Stimulated activated CD8-positive, alpha-beta memory T cell treated with anti-CD3 and anti-CD28 coated beads, Interleukin-12 subunit alpha, Interleukin-12 subunit beta, amount 100 ng/mL, for 4 hours (primary cell): ENCODE measurements at places on chromosomes 5 and 9.

- DNase-seq, result no peak
Observed at GRCh38 chr5:52863715-52864290, 76.1 kb downstream of the ITGA1 start.

GRCh38 chr5:175306381-175306780 lies 137.6 kb downstream of the DRD1 start:
- DNase-seq, result no peak

DNA sequence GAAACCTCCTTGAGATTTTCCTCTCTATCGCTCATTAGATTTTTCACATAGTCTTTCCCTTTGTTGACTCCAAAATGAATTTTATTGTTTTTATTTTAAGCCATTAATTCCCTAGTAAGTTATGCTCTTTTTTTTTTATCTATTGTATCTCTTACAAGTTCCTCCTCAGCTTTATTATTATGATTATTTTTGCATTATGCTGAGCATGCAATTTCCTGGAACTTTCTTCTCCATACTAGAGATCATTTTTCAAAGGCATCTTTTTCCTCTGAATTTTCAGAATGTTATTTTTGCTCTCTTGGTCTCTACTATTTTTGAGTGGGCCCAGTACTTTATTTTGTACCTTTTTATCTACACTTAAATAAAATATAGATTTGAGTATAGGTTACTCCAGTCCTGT lies 376.6 kb upstream of the SEMA6A start:
- DNase-seq, result no peak

GRCh38 chr5:68762201-68762600 lies 331.6 kb upstream of the SLC30A5 start:
- no peak for DNase-seq

- no peak for DNase-seq
Observed at GRCh38 chr5:137209232-137209809, 289.8 kb downstream of the SPOCK1 start.

- no peak for DNase-seq
Observed at GRCh38 chr9:14080959-14081542, 232.9 kb downstream of the NFIB start.

DNA sequence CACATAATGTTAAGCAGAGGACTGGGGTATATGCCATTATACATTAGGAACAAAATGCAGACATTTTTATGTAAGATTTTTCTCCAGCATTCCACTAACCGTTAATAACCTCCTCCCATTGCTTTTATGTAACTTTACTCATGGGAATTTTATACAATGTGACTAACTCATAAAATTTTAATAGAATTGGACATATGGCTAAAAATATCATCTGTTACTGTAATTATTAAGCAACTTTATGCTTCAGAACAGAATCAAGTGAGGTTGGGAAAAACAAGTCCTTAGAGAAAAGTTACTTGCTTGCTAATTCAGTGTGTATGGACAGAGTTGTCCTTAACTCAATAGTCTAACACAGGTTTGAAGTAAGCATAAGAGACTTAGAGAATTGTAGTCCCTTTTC lies 54.8 kb upstream of the PCSK1 start:
- DNase-seq, result no peak

DNA sequence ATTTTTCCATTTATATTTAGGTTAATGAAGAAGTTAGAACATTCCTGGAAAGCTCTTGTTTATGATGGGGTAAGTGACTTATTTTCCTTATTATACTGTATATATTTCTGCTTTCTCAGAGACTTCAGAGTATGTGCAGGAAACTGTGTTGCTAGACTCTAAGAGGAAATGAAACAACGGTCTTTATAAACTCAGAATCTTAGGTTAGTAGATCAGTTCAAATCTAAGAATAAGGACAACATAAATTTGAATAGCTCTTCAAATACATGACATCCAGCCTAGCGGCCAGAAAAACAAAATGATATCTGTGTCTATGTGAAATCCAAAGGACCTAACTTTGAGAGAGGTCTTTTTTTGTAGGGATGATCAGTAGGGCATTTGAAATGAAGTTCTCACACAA lies 94.3 kb downstream of the PRKACG start:
- DNase-seq, result no peak

- no peak for DNase-seq
Observed at GRCh38 chr9:126001581-126002225, 254.5 kb downstream of the PBX3 start.

- no peak for DNase-seq
Observed at GRCh38 chr9:90987566-90987965, 185.9 kb downstream of the SYK start.

DNA sequence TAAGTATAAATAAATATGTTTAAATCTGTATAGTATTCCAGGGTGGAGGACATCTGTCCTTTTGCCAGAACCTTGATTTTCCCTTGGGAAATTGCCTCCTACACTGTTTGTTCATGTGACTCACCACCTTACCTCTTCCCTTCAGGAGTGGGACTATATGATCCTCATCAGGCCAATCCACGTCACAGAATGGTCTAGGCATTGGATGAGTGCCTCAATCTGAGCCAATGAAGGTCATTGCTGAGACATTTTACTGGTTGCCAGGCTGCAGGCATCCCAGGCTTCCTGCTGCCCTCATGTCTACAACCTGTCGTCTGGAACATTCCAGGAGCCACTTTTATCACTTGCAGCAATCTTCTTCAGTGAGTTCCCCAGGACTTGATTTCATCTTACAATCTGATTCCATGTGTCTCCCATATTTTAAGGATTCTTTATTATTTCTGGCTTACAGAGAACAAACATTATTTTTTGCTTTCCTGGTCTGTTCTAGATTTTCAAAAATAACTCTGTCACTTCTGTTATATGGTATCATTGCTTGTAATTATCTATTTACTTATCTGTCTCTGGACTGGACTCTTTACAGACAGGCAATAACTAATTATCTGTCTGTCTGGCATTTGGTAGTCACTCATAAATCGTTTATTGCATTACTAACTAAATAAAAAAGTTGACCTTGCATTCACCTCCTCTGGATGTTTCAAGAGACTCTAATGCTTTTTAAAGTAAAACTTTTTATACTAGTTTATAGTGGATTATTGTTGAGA lies 107.3 kb upstream of the APC start:
- DNase-seq, result no peak

DNA sequence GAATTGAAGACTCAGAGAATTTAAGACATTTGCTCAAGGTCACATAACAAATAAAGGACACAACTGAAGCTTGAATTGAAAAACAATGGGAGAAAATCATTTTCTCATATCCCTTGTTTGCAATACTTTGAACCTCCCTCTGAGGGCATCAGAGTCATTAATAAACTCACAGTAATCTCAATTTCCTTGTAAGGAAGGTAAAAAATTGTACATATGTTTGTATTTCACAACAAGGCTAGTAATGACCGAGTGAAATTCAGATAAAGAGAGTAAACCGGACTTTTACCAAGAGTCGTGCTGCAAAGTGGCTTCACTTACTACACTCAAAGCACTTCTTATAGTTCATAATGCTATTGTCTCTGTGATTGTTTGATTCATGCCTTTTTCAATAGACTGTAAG lies 665.0 kb downstream of the NR2F1-AS1 start:
- DNase-seq, result no peak

GRCh38 chr9:128316421-128316820 lies 5.8 kb downstream of the TRUB2 start:
- no peak for DNase-seq

DNA sequence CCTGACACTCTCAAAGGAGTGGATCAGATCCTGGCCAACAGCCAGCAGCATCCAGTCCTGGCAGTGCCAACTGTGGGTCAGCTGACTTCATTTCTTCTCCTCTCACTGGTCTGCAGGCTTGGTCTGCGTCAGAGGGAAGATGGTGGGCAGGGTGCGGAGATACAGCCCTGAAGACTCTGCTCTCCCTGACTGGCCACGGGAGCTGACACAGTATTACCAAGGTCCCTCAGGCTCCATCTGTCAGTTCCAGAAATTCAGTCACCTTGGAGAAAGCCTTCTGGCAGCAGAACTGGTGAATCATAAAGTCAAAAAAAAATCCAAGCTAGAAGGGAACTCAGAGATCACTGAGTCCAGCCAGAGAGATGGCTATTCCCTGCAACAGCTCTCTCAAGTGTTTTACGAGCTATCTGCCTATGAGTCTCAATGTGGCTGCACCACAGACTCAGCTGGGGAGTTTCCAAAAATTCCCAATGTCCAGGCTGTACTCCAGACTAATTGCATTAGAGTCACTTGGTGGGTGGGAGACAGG lies 27.9 kb downstream of the C1QTNF2 start:
- no peak for DNase-seq

GRCh38 chr5:1000329-1000728 lies 8.3 kb upstream of the NKD2 start:
- DNase-seq, result no peak

- DNase-seq, result no peak
Observed at GRCh38 chr5:147906326-147907095, at the start of gene C5orf46. C5orf46 (minus strand) TSS chr5:147906538; CDS start chr5:147906501, 37 bp downstream.

GRCh38 chr9:91151718-91152095 lies 210.0 kb downstream of the AUH start:
- no peak for DNase-seq

DNA sequence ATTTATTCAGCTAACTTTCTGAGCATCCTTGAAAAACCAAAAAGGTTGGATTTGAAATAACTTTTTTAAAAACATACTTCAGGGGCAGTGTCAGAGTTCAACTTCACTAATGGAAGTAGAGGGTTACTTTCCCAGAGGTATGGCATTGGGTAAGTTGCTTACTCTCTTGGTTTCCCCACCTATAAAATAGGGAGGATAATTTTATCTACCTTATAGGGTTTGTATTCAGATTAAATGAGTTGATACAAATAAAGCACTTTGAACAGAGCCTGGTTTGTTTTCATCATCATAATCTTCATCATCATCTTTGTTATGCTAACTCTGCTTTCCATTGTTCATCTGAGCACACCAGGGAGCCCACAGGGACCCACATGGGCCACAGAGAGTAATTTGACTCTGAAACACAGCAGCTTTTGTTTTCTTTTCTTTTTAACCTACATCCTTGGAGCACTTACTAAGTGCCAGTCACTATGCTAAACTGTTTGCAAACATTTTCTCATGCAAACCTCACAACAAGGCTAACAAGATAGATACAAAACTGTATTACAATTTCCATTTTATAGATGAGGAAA lies 179.1 kb upstream of the SLC24A2 start:
- DNase-seq, result no peak

- no peak for DNase-seq
Observed at GRCh38 chr9:88694625-88695024, 159.6 kb downstream of the NXNL2 start.

DNA sequence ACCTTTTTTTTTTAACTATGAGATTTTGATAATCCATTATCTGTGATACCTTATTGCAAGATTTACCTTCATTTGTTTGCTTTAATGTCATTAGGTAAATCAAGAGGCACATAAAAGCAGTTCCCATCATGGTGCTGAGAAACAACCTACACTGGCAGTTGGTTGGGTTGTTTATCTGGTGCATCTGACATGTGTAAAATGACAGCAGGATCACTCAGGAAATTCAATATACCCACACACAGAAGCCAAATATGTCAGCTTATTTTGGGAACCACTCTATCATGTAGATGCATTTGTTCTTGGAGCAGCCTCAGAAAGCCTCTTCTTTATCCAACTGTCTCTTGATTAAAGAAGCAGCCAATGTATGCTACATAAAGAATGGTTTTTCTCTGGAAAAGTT lies 7.8 kb upstream of the CCDC192 start:
- DNase-seq, result no peak

GRCh38 chr5:62585751-62586150 lies 7.1 kb downstream of the LRRC70 start:
- DNase-seq, result no peak

DNA sequence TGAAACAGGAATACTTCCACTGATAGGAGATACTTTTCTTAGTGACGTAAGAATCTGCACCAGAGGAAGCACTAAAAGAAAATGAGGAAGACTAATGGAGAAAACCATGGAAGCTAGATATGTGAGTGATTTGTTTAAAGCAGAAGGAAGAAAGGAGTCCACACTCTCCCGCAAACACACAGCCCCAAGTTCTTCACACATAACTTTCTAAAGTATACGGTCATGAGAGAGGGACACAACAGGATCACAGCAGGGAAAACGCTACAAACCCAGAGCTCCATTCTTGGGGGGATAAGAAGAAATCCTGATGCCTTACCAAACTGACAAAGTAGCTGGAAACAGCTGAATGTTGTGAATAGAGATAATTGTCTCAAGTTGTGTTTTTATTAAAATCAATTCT lies 222.2 kb upstream of the TMEM161B start:
- no peak for DNase-seq

- DNase-seq, result no peak
Observed at GRCh38 chr5:88808153-88808552, 74.8 kb downstream of the MEF2C start.

GRCh38 chr5:116938488-116938887 lies 363.9 kb upstream of the SEMA6A start:
- no peak for DNase-seq

GRCh38 chr9:104831681-104832080 lies 67.8 kb downstream of the NIPSNAP3B start:
- DNase-seq, result no peak

GRCh38 chr5:132961887-132962286 lies 1.5 kb downstream of the AFF4 start:
- no peak for DNase-seq

DNA sequence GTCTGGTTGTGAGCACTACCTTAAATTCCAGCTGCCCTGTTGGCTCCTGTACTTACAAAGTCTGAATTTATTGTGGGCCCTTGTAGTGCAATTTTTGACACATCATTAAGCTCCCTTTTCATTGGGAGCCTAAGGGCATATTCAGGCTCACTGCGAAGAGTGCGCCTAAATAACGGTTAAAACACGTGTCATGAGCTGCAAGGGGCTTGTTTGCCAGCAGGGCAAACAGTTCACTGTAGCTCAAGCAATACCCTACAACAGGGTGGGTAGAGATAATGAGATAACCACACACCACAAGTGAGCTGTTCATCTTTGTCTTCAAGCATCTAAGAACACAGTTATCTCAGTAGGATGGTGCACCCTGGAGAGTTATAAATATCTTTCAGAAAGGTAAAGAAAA lies 214.2 kb downstream of the SLF1 start:
- no peak for DNase-seq

- no peak for DNase-seq
Observed at GRCh38 chr5:14399054-14399692, 182.4 kb upstream of the OTULINL start.

- no peak for DNase-seq
Observed at GRCh38 chr9:134864821-134865190, 15.8 kb upstream of the FCN2 start.
